NAMALWA (cell line): ENCODE measurements at places on chromosomes 5 and 9.

- peak; percentile 77 for DNase-seq
Observed at GRCh38 chr5:68460147-68460798, 244.7 kb downstream of the PIK3R1 start.

GRCh38 chr9:126367139-126367538, 40.5 kb downstream of the MVB12B start:
- DNase-seq = no peak

- no peak for DNase-seq
Observed at GRCh38 chr5:60362158-60362557, 337.8 kb downstream of the DEPDC1B start.

DNA sequence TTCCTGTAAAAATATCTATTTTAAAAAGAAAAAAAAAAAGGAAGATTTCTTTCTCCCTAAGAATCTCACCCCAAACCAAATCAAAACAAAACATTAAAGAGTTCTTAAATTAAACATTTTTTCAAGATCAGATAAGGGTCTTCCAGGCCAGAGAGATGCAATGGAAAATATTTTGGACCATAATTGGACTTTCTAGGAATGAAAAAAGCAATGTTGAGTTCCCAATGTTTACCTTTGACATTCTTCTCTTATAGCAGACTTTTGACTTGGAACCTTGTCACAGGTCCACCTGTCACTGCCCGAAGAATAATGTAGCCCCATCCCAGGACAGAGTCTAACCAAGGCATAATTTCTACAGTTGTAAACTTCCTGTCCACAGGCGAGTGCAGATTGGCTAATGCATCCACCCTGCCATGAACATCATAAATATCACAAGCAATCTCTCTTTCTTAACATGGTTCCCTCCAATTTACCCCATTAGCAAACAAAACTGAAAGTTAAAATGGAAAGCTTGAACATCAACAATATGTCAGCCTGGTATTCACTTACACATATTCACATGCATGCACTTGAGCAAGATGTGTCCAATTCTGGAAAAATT, 121.7 kb upstream of the ZNF366 start:
- DNase-seq = no peak

GRCh38 chr9:131101207-131101964, 5.1 kb downstream of the AIF1L start:
- no peak for DNase-seq

GRCh38 chr5:180170106-180170809, 38.8 kb downstream of the RASGEF1C start:
- DNase-seq = no peak
